Activated CD4-positive, alpha-beta T cell treated with anti-CD3 and anti-CD28 coated beads for 36 hours (primary cell): ENCODE measurements at places on chromosomes 5 and 9. TPM values are rescaled to one million over a fixed set of nuclear protein-coding genes. Genes with fewer than 3 reads are reported as not detected.

The OR2V2 gene
- total RNA-seq: not detected

The S1PR3 gene
- 0.56 TPM for total RNA-seq

The GNA14 gene
- total RNA-seq: 0.54 TPM

The HINT1 gene
- 298 TPM for total RNA-seq

The MATR3 gene
- total RNA-seq: 133 TPM

- DNase-seq: no peak
Observed at GRCh38 chr5:61969755-61970154, 336.3 kb upstream of the KIF2A start.

DNA sequence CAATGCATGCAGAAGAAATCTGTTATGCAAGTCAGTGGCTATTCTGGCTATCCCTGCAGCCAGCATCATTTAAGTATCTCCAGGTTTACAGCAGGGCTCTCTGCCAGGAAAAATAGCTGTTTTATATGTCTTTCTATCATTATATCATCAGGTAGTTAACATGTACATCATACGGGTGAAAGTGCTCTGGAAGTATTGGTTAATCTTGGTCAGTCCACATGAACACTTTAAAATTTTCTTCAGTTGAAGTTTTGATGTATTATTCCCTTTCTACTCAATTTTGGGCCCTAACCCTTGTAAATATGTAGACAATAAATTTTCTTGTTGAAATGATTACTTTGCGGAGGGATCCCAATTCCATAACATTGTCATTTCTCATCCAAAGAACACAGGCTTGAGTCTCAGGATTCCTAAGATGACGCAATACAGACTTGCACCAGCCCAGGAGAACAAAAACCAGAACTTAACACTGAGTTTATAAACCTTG lies 67.5 kb downstream of the SEMA6A start:
- no peak for DNase-seq

DNA sequence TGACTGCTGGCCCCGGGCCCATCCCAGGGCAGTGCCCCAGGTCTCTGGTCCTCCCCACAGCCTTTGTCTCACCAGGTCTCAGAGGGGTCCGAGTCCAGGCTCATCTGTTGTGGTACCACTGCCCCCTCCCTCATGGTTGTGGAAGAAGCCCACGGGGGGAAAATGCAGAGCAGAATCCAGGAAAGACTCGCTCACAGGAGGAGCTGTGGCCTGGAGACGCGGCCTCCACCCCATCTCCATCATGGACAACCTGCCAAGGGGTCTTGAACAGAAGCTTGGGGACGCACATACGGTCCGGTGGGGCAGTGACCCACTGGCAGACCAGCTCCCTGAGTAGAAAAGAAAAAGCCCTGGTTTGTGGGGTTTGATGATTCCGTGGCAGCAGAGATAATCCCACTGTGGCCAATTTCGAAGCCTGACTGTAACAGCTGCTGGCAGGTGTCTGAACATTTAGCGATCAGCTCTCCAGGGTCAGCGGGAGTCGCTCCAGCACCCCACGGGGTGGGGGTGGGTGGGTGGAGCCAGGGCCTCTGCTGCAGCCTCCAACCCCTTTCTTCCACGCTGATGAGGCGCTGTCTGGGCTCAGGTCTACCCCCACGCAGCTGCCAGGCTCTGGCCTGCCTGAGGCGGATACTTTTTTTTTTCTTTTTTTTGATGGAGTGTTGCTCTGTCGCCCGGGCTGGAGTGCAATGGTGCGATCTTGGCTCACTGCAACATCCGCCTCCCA lies 1.9 kb upstream of the GRIN1 start:
- DNase-seq: no peak

GRCh38 chr9:92547356-92547755 lies 11.6 kb upstream of the ECM2 start:
- DNase-seq: no peak

- peak; percentile 69 for DNase-seq
Observed at GRCh38 chr9:75087289-75087823, 599 bp downstream of the NMRK1 start.

DNA sequence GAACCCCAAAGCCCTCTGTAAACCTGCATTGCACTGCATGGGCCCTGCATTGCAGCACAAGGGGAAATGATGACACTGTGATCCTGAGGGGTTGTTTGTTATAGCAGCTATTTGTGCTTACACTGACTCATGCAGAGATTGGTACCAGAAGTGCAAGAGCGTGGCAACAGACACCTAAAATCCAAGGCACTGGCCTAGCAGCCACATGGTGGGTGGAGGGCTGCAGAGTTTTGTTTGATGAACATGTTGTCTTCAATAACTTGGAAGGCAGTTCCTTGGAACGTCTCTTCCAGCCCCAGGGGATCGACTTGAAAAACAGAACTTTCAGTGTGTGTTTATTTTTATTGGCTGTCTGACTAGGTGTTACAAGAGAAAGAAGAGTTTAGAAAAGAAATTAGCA lies 14.5 kb downstream of the FCN2 start:
- DNase-seq: no peak

GRCh38 chr5:149641000-149641576 lies 59.8 kb downstream of the ARHGEF37 start:
- no peak for DNase-seq

DNA sequence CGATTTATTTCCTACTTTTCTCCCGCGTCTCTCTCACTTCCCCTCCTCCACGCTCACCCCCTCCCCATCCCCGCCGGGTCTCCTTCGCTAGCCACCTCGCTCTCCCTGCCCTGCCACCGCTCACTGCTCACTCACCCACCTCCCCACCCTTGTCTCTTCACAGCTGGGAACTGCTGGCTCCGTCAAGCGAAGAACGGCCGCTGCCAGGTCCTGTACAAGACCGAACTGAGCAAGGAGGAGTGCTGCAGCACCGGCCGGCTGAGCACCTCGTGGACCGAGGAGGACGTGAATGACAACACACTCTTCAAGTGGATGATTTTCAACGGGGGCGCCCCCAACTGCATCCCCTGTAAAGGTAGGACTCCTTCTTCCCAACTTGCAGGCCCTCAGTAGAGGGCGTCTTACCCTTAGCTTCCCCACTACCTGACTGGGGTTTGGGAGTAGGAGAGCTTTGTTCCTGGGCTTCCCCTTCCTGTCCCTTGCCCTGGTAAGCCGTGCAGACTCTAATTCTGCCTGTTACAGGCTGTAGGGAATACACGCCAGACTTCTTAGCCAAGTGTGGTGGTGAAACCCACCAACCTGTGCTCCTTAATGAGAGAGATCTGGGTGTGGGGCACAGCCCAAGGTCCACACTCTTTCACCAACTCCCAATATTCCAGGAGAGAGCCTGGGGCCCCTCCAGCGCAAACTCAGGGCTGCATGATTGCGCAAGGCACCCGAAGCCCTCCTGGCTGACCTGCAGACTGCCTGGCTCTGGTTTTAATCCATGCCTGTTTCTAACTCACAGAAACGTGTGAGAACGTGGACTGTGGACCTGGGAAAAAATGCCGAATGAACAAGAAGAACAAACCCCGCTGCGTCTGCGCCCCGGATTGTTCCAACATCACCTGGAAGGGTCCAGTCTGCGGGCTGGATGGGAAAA lies 2.5 kb downstream of the FST start:
- peak; percentile 47 for DNase-seq
